ENCODE measurements at places on chromosomes 5 and 9.

DNA sequence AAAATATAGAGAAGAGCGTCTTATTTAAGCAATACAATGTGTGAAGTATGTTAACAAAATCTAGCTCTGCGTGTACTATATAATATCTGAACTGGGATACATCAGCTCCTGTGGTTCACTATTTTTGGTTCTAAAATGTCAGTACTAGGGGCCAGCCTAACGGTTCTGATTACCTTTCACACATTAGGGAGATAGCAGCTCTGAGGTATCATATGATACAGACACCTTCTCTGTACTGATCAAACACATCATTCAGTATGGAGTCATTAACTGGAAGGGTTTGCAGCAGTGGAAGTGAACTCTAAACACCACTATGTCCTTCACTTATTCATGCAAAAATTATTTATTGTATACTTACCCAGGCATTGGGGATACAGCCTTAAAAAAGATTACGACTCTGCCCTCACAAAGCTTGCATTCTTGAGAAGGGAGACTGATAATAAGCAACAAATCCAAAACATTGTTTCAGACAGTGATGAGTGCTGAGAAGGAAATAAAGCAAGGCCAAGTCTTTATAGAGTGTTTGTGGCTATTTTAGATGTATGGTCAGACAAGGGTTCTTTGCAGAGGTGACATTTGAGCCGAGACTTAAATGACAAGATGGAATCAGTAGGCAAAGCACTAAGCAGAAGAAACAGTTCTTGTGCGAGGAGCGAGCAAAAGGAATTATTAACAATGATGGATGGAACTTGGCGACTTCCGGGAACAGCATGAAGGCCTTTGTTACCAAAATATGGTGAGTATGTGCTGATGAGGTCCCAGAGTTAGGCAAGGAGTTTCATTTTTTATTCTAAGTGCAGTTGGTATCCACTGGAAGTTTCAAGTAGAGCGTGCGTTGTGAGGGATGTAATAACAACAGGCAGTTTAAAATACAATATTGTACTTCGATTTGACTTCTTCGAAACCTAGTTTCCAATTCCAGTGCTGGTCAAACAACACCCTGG is 1.8 kb upstream of the LNPEP start:
- no peak for DNase-seq

GRCh38 chr5:42876375-42876844 is 64.7 kb upstream of the SELENOP start:
- no peak for DNase-seq

DNA sequence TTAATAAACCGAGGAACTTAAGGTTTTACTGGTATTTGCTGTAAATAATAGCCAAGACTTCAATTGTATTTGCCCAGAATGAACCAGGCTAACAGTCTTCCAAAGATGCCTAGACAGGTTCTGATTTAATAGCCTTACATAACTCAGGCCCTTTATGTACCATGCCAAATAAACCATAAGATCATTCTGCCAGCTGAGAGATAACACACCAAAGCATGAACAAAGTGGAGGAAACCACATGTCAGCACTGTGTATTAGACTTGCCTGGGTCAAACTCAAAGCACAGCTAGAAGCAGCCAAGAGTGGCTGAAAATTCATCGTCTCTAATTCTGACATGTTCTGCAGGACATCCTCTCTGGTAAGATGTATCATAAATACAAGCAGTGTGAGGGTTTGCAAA is 319.3 kb upstream of the ZNF608 start:
- no peak for DNase-seq

- no peak for DNase-seq
These were observed 162.0 kb downstream of the SLC25A46 start for GRCh38 chr5:110900829-110901228.

DNA sequence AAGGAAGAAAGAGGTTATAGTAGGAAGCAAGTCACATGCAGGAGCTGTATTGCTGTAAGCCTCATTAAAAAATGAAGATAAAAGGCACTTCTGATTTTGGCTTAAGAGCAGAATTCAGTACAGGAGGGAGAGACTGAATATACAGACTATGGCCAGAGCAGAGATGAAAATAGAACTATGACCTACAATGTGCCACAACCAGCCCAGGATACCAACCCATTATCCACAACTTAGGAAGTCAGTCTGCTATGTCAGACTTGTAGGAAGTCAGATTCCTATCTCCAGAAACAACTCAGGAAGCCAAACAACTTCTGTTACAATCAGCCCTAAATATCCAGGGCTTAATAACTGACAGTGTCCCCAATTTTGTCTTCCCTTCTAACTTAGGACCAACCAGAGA is 156.2 kb upstream of the ANKH start:
- no peak for DNase-seq

DNA sequence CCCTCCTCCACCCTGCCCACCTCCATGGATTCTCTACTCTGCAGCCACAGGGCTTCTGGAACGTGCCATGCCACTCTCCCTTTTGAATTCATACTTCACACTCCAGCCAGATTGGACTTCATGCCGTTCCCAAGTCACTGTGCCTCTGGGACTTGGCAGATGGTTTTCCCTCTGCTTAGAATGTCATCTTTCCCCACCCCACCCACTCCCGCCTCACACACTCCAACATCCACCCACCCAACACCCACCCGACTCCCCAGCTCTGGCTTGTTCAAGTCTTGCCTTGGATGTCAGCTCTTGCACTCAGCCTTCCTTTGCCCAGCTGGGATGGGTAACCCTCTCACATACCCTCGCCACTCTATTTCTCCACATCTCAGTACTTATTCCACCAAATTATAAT is 142.1 kb upstream of the DHFR start:
- no peak for DNase-seq

DNA sequence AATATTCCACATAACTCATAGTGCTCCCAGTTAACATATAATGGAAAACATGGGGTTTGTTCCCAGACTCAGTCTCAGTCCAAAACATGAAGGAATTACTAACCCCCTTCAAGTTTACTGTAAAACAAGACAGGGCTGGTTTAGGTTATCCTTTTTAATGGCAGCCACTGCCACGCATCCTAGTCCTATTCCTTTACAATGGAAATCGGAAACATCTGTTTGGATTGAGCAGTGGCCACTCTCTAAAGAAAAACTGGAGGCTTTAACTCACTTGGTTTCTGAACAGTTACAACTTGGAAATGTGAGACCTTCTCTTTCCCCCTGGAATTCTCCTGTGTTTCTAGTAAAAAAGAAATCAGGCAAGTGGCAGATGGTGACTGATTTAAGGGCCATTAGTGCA is 609.9 kb upstream of the ACO1 start:
- no peak for DNase-seq

DNA sequence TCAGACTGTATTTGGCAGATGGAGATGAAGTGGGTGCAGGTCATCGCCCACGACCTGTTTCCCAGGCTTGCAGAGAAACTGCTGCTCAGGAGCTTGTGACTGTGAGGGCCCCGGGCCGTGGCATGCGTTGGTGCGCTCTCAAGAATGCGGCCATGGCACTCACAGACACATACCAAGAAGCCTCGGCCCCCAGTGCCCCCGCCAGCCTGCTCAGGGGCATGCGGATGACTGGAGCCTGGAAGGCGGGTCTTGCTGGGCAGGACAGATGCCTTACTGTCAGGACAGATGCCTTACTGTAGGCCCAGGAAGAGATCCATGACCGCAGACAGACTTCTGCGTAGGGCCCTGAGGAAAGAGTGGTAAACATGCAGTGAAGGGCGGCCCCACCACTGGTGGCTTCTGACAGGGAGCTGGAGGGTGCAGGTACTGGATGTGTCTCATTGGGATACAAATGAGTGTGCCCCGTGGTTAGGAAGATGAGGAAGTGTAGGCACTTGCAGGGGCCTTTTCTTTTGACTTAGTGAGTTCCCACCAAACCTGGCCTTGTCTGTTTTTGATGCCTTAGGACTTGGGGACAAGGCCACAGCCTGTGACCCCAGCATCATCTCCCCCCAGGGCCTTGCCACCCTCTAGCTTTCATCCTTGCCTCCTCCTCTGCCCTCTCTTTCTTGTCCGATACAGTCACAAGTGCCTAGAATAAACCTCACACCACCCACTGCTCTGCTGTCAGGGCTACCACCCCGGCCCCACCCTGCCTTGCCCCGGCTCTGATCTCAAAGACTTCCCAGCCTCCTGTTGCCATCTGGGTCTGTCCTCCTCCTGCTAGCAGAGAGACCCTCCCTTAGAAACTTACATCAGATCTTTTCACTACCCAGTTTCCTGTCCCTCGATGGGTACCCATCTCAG is 68.8 kb upstream of the ABL1 start:
- no peak for DNase-seq

DNA sequence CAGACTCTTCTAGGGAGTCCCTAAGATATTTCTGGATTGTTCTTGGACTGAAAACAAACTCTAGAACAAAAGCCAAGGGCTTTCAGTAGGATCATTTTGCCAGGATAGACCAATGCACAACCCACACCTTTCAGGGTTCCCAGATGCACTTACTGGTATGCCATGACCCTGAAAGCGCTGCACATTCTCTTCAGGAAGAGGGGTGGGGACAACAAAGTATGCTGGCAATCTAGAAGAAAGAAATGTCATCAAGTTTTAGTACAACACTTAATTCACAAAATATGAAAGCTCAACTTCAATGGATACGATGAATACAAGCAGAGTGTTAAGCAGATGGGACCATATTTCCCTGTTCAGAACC is 57.2 kb downstream of the MTMR12 start:
- no peak for DNase-seq

DNA sequence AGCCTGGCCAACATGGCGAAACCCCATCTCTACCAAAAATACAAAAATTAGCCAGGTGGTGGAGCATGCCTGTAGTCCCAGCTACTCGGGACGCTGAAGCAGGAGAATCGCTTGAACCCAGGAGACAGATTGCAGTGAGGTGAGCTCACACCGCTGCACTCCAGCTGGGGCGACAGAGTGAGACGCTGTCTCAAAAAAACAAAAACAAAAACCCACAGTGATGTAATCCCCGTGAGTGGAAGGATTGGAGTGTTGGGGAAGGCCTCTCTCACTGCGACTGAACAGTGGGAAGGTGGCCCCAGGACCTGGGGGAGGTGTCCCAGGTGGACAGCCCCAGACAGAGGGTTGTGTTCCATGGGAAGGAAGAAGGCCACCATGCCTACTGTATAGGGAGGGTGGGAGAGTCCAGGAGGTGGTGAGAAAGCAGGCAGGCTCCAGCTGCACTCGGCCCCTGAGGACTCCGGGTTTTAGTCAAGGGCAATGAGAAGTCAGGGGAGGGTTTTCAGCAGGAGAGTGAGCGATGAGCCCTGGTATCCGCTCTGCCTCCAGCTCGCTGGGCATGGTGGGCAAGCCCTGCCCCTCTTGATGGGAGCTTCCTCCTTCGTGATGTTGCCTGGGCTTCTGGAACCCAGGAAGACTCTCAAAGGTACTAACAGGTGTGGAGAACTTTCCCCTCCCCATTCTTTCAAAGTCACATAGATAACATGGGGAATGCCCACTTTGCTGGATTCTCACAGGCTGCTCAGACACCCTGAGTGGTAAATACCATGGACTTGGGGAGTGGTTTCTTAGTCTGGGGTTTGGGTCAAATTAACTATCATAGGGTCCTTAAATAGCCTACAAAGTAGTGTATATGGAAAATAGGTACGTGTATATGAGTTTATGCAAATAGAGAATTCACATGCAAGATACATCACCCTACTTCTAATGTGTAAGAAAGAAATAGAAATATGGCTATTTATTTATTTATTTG is 74.7 kb downstream of the PPARGC1B start:
- DNase-seq = no peak

DNA sequence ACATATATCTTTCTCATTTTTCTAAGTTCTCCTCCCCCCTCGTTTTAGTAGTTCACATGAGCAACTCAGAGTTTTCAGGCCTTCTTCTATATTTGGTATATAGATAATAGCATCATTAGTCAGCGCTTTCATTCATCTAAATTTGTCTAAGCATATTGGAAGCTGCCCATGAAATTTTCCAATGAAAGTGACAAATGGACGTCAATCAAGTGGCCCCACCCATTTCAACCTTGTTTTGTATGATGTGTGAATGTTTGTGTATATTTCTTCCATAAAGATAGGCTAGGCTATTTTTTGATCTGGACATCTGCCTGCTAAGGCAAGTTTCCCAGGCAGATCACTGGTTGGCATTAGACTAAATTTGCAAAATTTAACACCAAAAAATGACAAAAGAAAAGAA is 104.0 kb upstream of the SSBP2 start:
- DNase-seq = no peak

DNA sequence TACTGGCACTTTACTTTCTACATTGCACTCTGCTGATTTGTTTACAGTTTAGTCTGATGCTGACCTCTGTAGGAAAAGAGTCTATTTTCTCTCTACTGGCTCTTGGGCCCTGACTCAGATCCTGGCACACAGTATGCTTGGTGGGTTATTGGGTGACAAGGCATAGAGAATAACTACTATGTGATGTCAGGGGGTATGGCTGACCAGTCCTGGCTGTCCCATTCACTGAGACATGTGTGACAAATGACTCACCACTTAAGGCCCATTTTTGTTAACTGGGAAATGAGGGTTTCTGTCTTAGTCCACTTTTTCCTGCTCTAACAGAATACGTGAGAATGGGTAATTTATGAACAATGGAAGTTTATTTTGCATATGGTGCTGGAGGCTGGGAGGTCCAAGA is 66.4 kb downstream of the DAPK1 start:
- no peak for DNase-seq

GRCh38 chr5:111144352-111144930 is 52.3 kb downstream of the WDR36 start:
- DNase-seq = no peak

DNA sequence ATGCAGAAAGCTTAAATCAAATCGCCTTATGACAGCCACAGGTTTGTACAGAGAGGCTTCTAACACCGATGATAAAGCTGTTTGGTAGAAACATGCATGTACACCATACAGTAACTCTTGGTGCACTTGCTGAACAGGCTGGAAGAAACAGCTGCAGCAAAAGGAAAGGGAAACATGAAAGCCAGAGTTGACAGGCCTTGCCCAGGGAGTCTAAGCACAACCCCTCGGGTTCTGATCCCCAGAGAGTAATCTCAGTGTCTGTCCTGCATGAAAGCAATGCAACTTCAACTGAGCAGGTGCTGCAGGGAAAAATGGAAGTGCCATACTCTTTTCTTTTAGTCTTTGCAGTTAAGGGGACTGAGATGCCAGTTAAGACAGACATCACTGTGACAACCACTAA is 419.9 kb downstream of the BNC2 start:
- DNase-seq = no peak

DNA sequence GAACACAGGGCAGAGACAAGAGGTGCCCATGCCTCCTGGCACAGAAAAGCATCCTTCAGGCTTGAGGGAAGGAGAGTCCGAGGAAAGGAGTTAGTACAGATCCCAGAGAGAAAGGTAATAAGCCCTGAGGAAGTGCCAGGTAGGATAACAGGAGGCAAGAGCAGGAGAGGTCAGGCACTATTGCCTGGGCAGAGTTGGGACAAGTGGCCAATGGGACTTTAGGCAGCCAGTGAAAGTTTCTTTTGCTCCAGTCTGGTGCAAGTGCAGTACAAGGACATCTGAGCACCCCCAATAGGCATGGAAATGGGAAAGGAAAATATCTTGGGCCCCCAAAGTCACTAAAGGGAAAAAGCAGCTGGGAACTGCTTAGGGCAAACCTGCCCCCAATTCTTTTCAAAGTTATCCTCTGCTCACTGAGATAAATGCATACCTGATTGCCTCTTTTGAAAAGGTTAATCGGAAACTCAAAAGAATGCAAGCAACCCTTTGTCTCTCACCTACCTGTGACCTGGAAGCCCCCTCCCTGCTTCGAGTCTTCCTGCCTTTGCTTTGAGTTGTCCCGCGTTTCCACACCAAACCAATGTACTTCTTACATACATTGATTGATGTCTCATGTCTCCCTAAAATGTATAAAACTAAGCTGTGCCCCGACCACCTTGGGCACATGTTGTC is 46.5 kb downstream of the ELOVL7 start:
- DNase-seq = no peak

- DNase-seq = no peak
These were observed 388.6 kb upstream of the CDH6 start for GRCh38 chr5:30804739-30805505.

GRCh38 chr9:136611606-136612005 is 51.1 kb upstream of the EGFL7 start:
- DNase-seq = no peak
